G401 (cell line): ENCODE measurements at places on chromosomes 2 and 18.
A peak's percentile ranks its signal among the peaks of the same experiment; 100 is the strongest.

- DNase-seq = no peak
Observed at GRCh38 chr18:23833714-23834113, 144.5 kb downstream of the LAMA3 start.

DNA sequence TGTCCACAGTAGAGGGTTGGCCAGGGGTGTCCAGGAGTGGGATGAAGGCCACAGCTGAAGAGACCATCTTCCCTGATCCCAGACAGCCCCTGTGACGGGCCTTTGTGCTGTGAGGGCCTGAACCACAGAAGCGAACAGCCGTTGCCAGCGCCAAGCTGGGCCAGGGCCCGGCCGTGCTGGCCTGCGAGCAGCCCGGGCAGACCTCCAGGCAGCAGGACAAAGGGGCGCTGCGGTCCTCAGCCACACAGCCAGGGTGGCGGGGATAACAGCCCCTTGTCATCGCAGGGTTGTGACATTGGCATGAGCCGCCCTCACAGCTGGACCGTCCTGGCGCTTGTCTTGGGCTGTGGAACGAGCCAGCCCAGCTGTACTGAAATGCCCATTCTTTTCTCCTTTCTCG lies 161.1 kb downstream of the FAM210A start:
- peak; percentile 83 for DNase-seq

- no peak for DNase-seq
Observed at GRCh38 chr2:44555700-44556099, 194.0 kb downstream of the CAMKMT start.

DNA sequence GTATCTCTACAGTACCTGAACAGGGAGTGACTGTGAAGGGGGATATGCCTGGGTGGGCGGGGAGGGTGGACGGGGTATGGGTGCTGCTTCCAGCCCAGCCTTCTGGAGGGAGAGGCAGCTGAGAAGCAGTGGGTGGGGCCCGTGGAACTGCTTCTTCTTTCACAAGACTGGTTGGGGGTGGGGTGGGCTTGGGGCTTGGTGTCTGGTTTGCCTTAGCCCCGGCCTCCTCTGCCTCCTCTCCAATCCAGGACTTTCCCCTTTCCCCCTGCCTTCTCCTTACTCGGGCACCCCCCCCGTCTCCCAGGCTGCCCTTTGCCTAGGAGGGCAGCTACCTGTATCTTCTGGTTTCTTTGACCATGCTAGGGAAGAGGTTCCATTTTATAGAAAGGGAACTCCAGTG lies 233.4 kb downstream of the DYSF start:
- DNase-seq = no peak

GRCh38 chr2:191795715-191796114 lies 51.2 kb downstream of the CAVIN2 start:
- DNase-seq = no peak

DNA sequence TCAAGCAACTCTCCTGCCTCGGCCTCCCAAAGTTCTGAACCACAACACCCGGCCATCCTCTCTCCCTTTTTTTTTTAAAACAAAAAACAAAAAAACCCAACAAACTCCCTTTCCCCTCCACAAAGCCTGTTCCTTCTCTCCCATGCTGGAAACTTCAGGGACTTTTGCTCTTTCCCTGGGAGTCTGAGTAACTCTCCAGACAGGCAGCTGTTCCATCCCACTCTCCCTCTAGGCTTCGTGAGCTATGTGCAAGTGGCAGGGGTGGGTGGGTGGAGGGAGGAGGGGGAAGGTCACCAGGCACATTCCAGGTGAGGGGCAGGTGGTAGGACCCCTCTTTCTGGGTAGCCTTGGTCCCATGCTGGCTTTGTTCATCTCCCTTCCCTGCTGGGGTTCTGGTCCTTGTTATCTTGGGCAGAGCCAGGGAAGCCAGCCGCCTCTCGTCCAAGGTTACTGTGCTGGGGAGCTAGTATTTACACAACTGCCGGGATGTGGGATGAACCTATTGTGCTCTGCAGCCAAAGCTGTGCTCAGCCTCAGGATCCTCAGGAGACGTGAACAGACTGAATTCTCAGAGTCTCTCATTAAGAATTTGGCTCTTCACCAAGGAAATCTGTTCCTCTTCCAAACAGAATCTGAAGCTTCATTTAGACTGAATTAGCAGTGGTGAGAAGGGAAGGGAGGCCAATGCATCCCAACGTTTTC lies 106.9 kb downstream of the LIPG start:
- DNase-seq = peak; percentile 80

- DNase-seq = no peak
Observed at GRCh38 chr18:22175346-22175745, 6.0 kb downstream of the GATA6 start.

DNA sequence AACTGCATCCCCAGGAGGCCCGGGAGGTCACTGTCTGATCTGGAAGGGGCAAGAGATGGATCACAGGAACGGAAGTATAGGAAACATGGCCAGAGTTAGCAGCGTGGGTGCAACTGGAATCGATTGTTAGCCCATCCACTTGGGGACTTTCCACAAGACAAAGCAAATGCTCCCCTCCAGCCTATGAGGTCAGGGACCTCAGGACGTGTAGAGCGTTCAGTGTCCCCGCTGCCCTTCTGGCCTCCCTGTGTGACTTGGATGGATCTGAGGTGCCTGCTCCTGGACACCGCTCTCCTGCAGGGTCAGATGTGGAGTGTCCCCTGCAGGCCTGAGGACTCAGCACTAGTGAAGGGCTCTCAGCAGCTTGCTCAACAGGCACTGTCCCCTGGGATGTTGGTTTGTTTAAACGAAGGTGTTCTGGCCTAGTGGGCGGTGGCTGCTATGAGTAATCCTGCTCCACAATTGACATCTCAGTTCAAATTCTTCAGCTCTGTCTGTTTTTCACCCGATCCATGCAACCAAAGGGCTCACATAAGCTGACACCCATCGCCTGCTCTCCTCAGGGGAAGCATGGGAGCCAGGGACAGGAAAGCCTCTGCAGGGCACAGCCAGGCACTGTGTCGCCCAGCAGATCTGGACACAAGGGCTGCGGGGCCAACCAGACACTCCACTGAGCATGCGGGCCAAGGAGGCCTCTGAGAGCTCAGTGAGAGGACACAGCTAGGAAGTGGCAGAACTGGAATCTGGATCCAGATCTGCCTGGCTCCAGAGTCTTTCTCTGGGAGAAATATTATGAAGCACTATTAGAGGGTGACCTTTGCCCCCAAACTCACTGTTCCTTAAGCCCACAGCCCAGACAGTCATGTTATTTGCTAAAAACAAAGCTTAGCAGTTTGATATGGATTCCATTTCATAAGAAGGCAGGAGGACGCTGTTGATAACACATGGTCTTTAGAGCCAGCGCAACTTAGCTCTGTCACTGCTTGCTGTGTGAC lies 78.5 kb downstream of the RHOB start:
- DNase-seq = no peak

DNA sequence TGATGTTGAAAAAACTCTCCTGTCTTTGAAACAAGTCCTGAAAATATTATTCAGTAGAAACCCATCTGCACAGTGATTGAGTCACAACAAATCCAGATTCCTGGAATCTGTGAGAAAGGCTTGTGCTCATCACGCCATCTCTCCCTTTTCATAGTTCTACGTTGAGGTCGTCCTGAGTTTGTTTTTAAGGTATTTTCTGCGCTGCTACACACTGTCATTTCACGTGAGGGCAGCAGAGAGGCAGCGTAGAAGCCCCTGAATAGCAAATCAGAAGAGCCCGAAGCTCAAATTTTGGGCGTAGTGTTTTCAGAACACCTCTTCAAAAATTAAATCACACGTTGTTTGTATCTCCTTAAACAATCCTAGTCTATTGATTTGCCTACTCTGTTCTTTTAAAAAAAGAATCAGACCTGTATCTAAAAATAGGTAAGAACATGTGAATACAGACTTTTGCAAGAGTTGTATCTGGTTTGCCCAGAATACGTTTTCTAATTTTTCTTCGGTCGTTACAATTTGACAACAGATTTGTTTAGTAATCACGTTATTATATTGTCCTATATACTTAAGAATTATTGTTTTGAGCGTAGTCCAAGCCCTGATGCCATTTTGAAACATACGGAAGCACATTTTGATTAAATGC lies 61.6 kb upstream of the SLC38A11 start:
- peak; percentile 78 for DNase-seq

GRCh38 chr2:164046040-164046439 lies 310.2 kb upstream of the FIGN start:
- no peak for DNase-seq

DNA sequence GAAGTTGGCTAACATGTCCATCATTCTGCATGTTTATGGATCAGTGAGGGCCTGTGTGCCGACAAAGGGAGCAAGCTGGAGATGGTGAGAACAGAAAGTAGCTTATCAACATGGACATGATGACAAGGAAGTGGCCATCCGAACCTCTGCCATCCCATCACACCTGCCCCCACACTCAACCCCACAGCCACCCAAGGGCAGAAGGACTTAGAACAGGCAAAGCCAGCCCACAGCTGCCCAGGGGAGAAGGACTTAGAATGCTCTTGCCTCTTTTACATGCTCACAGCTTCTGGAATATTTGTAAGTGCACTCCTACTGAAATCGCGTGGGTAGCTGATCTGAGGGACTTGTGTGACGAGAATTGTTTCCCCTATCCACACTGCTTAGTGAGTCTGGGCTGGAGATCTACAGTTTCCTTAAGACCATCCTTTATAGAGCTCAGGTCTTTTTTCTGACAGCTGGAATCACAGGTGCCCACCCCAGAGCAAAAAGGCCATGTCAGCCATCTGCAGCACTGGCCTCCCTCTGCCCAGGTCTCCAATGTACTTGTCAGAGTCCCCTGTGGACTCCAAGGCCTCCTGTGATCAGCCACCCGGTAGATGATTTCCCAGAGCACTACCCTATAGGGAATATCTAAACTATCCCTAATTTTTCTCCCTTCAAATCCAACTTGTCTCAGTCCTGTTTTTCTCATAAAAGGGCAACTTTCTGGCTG lies 154.1 kb downstream of the SMAD7 start:
- DNase-seq = no peak

DNA sequence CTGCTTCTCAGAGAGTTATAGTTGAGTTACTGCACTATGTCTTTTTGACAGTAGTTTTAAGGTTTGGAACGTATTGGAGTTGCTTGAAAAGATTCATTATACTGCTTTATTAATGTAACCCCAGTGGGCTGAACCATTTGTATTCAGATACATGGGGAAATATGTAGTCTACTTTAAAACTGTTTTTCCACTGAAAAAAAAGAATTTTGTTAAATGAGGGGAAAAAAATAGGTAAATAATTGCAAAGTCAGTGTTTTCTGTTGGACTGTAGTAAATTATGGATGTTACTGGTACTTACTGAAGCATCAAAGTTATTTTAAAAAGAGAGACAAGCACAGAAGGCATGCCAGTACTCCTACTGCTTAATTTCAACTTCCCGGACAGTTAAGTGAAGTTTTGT lies 36.4 kb downstream of the ZC3H15 start:
- no peak for DNase-seq

DNA sequence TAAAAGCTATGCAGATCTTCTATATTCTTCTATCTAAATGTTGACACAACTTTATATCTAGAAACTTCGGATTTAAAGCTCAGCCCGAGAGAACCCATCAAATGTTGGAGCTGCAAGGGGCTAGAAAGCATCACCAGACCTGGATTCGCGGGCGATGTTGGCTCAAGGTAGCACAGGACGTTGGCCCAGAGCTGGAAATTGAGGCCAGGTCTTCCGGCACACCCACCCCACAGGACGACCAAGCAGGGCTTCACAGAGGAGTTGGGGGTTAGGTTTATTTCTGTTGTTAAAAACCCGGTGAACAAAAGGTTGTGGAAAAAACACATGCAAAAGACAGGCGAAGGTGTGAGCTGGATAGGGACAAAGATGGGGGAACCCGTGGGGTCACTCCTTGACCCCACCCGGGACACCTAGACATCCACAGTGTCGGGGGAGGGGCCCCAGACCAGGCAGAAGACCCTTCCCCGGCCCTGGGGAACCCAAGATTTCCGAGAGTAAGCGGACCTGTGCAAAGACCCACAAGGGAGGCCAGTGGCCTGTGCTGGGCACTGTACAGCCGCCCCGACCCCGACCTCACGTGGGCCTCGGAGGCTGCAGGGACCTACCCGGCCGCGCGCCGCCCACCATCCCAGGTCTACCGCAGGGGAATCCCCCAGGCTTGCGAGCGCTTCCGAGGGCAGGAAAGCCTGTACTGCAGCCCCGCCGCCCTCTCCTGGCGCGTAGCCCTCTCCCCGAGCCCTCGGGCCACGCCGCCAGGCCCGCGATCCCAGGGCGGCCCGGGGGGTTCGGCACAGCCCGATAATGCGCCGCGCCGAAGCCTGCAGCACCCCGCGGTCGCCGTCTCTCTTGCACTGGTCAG lies 1.8 kb upstream of the AGBL5 start:
- DNase-seq = peak; percentile 27

DNA sequence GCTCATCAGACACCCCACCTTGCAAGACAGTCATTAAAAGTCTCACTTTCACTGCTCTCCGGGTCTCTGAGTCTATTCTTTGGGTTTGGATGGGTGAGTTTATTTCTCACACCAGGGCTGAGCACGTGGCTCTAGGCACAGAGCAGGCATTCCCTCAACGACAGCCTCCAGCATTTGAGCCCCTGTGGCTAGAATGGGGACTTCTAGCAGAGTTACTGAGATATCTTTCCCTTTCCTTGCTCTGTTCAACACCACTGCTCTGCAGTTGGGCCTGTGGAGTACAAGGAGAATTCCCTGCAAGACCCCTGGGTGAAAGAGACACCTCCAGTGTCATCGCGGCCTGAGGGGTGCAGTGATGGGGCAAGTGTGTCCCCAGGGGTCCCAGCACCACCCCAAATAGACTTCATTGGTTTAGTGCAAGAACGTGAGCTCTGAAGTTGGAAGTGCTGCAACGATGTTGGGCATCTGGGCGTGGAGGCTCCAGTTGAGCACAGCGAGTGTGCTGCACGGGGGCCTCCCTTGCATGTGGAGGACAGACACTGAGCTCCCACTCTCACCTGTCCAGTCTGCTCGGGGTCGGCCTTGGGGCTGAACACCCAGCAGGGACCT lies 184.1 kb upstream of the HS6ST1 start:
- DNase-seq = no peak

GRCh38 chr2:9256570-9257043 lies 50.0 kb downstream of the ASAP2 start:
- peak; percentile 83 for DNase-seq

DNA sequence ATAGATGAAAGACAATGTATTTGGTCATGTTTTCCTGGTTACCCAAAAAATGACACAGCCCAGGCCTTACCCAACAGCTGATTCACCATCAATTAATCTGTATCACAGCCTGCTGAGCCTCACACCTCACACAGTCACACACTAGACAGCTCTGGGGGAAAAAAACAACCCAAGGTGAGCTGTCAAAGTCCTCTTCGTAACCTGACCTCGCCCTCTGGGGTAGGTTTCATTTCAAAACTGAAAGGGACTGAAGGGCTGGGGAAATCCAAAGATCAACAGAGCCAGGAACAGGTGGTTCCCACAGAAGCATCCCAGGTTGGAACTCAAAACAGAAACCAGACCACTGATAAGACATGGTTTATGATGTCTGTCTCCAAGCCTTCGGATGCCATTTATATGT lies 18.2 kb upstream of the PCBP1 start:
- DNase-seq = no peak

- no peak for DNase-seq
Observed at GRCh38 chr2:13884291-13884976, 748.1 kb upstream of the LRATD1 start.

DNA sequence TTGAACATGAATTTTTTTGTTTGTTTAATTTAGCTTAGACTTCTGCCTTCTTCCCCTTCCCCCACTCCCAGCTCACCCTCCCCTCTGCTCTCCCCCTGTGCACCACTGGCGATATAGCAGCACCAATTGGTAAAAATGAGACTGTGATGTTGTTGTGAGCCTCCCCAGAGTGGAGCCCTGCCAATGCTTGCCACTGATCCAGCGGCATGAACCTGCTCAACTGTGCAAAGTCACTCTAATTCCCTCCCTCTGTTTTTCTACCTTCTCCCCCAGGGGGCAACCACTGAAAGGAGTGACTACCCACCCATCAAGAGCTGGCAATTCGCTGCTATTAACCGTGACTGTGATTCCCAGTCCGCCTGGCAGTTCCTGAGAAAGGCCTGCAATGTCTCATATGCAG lies 30.2 kb downstream of the KLHL14 start:
- no peak for DNase-seq
